ENCODE measurements at places on chromosomes 4 and X.

GRCh38 chr4:83125738-83126141 is 11.2 kb upstream of the PLAC8 start:
- DNase-seq = no peak

- no peak for DNase-seq
Measured at GRCh38 chr4:183241322-183241640, 78.8 kb downstream of the CLDN22 start.

DNA sequence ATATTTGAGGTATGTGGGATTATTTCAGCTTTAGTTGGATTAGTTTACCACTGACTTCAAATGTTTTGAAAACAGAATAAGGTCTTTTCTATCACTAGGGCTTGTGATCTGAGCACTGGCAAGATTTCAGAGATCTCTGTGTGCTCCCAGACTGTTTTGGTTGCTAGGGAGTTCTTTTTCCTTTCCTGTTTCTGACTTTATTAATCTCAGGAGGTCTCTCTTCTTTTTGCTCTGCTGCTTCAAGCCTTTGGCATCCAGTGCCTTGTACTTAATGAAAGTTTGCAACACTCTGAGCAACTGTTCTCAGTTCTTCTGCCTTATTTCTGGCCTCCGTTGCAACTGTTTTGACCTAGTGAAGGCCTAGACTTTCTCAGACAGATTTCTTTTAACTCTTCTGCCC is 32.1 kb upstream of the PAQR3 start:
- no peak for DNase-seq

GRCh38 chr4:104743215-104743653 is 248.5 kb upstream of the CXXC4 start:
- DNase-seq = no peak

- no peak for DNase-seq
Measured at GRCh38 chrX:30005813-30006212, 209.6 kb upstream of the MAGEB2 start.

DNA sequence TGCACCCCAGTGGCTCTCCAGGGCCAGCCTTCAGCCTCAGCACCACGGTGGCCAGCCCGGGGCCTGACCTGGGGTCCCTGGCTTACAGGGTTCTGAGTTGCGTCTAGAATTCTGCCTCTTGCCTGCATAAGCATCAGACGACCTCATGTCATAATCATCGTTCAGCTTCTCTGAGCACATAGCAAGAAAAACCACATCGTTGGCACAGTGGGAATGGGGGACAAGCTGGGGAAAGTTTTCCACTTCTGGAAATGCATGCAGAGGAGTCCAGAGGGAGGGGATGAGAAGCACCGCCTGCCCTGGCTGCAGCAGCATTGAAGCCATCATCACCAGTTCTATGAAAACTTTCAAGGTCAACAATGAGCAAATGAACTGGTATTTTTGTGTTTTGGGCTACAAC is 441.0 kb upstream of the FRG1 start:
- no peak for DNase-seq

DNA sequence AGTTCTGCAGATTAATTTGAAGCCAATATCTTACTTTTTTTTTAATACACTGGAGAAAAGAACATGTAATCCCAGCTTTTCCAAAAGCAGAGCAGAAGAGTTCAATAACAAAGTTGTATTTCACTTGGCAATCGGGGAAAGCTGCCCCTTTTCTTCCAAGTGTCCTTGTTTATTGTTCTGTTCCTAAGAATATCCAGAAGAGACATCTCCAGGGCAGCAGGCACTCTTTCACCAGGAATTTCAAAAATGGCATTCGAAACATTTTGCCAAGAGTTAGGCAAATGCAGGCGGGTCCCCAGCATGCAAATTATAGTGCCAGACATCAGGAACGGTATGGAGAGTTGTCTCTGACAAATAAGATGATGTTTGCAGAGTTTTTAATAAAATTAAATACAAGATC is 494.5 kb downstream of the BCOR start:
- no peak for DNase-seq

- DNase-seq = no peak
Measured at GRCh38 chr4:150321113-150321512, 242.9 kb downstream of the DCLK2 start.

GRCh38 chr4:112648263-112649054 is 11.5 kb downstream of the LARP7 start:
- DNase-seq = no peak

- no peak for DNase-seq
Measured at GRCh38 chrX:140661643-140662042, 47.9 kb upstream of the LINC00632 start.

DNA sequence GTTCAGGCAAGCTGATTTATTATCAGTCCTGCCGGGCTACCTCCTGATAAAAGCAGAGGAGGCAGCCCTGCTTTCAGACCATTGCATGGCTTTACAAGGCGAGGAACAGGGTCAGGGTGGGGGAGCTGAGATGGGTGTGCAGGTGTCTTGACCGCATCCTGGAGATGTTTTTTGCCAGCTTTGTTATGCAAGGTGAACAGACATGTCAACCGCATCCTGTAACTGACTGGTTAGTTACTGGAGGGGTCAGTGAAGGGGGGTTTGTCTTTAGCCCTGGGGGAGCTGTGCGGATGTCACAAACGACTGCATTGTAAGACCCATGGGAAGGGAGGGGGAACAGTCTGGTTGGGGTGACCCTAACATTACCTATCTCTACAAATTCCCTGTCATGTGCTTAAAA is 10.0 kb downstream of the ADAM29 start:
- no peak for DNase-seq

GRCh38 chrX:15673970-15674369 is 9.4 kb upstream of the CLTRN start:
- no peak for DNase-seq

GRCh38 chr4:97491856-97492255 is 651.4 kb downstream of the STPG2 start:
- no peak for DNase-seq

DNA sequence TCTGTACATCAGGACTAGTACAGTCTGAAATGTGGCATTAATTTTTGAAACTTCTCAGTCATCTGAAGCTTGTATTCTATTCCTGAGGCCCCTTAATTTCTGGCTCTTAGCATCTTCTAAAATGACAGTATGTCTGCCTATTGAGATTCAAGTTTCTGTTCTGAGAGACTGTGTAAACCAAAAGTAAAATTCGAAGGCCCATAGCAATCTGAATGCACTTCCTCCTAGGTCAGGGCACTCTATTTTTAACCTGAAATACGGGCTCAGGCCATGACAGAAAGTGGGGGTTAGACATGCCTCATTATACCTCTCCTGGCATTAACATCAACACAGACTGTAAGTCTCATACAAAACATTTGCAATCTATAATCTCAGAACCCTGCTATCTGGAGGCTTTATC is 584.4 kb downstream of the KLHL4 start:
- DNase-seq = no peak

Measured in GM12891 (cell line).